ENCODE measurements at places on chromosomes 1 and 21.

- no peak for DNase-seq
Observed at GRCh38 chr1:11027316-11027715, 14.9 kb downstream of the TARDBP start.

DNA sequence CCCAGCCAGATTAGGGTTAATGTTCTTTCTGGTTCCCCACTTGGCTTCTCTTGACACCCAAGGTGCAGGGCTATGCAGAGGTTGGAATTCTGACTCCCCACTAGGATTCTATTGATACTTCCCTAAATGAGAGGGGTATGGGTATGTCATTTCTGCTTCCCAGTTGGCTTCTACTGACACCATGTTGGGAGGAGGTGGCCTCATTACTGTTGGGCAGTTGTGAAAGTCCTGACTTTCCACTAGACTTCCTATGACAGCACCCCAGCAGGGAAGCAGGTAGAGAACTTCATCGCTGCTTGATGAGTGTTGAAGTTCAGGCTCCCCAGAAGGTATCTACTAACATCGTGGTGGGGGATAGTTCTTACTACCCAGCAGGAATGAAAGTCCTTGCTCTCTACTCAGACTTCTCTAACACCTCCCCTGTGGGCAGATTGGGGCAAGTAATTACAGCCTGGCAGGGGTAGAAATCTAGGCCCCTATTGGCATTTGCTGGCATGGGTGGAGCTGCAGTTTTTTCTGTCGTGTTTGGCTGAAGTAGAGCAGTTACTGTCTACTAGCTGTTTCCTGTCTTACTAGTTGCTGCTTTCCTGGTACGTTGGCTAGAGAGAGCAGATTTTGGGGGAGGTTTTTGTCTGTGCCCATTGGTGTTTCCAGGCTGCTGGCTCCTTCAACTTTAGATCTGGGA is 41.5 kb downstream of the ZYG11B start:
- DNase-seq = no peak

DNA sequence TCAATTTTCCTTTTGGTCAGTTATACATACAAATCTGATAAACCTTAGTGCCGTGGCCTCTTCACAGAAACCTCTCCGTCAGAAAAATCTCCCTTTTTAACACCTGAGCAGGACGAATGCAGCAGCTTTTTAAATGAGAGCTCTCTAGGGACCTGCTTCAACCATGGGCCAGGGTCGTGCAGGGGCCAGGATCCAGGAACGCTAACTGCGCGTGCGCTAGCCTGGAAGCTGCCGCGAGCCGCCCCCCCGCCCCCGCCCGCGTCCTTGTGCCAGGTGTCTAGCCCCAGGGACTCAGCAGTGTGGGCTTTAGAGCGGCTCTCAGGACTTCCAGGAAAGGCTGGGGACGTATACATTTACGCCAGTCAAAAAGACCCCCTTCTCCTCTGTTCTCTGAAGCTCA is 136.8 kb upstream of the FMN2 start:
- DNase-seq = no peak

- DNase-seq = no peak
Observed at GRCh38 chr1:216190438-216190837, 232.8 kb downstream of the USH2A start.
